ENCODE measurements at places on chromosomes 1 and 21.

- no peak for DNase-seq
These were observed 3.1 kb upstream of the LMOD1 start for GRCh38 chr1:201949491-201949890.

- no peak for DNase-seq
These were observed 93.9 kb upstream of the PLPPR5 start for GRCh38 chr1:99098589-99098988.

DNA sequence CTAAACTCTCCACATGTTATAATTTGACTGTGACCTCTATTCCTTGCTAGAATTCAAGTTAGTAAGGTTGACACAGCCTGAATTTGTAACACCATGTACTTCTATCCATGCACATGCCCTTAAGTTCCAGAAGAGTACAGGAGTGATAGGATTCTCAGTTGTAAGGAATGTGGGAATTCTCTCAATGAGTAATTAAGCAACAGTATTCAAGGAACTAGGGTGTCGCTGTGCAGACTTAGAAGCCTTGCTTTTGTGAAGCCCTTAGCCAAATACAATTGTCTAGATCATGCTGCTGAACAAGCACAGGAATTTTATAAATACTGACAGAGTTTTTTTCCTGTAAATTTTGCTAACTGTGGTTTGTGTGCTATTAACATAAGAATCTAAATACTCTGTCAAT lies 276.3 kb upstream of the PTBP2 start:
- no peak for DNase-seq

DNA sequence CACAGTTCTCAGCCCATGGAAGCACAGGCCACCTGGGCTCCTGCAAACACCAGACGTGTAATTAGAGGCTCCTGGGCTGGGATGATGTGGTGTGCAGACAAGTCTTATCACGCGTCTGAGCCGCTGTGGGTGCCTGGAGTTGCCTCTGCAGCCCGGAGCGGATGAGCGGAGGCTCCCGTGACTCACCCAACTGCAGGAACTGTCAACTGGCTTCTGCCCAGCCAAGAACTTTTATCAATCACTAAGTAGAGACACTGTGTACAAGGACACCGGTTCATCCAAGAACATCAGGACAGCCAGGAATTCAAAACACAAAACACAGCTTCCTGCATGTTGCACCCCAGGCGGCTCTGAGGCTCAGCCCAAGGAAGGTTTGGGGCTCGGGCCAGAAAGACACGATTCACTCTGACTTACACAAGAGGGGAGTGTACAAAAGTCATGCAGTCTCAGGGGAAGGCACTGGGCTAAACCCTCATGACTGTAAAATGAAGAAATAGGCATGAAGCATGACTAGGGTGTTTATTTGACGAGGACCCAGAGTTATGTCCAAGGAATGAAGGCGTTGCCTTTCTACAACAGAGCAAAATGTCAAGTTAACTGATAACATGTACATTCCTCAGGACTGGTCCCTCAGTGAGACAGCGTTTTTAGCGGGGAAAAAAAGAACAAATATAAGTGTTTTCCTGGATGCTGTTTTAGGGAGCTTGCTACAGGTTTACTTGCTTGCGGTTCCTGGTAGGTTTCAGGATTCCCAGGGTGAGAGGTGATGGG lies 21.1 kb downstream of the ERRFI1 start:
- peak; percentile 8 for DNase-seq

- DNase-seq = no peak
These were observed 9.3 kb downstream of the SLC35A3 start for GRCh38 chr1:99979091-99979490.

- DNase-seq = no peak
These were observed 348.7 kb downstream of the HLX start for GRCh38 chr1:221227872-221228337.

- no peak for DNase-seq
These were observed 18.9 kb downstream of the IFFO2 start for GRCh38 chr1:18937539-18937938.

All from bone marrow (tissue), 2 donors.